Esophagus squamous epithelium (tissue), 5 donors: ENCODE measurements at places on chromosomes 11 and 22.

- H3K27ac ChIP-seq, result peak overlapping the region; percentile 100
- H3K4me1 ChIP-seq, result peaks cover 42% of the 10 kb centered on the region
- H3K27me3 ChIP-seq, result no peaks in the 10 kb centered on the region
- DNase-seq, result no peak
- H3K36me3 ChIP-seq, result no peaks in the 10 kb centered on the region
- peak overlapping the region; percentile 96 for H3K4me3 ChIP-seq
Measured at GRCh38 chr22:38205261-38206128, 3.7 kb downstream of the MAFF start.

DNA sequence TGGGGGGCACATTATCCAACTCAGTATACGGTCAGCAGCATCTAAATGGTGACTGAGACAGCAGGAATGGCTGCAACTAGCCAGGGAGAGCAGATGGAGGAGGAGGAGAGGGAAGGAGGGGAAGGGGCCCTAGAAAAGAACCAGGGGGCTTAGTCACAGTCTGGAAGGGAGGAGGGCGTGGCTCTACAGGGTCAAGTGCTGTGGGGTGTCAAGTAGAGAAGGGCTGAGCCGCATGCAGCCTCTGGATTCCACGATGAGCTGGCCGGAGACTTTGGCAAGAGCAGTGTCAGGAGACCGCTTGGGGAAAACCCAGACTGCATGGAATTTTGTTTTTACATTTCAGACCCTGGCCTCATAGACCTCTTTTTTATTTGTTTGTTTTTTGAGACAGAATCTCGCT is 25.8 kb upstream of the PPFIA1 start:
- no peak overlapping the region for H3K27ac ChIP-seq
- no peaks in the 10 kb centered on the region for H3K36me3 ChIP-seq
- no peak for DNase-seq
- H3K4me3 ChIP-seq, result no peak overlapping the region
- H3K4me1 ChIP-seq, result no peaks in the 10 kb centered on the region

GRCh38 chr11:117572671-117573070 is 224.3 kb downstream of the DSCAML1 start:
- no peak for DNase-seq
- no peaks in the 10 kb centered on the region for H3K4me1 ChIP-seq
- no peaks in the 10 kb centered on the region for H3K27me3 ChIP-seq
- H3K27ac ChIP-seq, result no peak overlapping the region
- H3K36me3 ChIP-seq, result no peaks in the 10 kb centered on the region

DNA sequence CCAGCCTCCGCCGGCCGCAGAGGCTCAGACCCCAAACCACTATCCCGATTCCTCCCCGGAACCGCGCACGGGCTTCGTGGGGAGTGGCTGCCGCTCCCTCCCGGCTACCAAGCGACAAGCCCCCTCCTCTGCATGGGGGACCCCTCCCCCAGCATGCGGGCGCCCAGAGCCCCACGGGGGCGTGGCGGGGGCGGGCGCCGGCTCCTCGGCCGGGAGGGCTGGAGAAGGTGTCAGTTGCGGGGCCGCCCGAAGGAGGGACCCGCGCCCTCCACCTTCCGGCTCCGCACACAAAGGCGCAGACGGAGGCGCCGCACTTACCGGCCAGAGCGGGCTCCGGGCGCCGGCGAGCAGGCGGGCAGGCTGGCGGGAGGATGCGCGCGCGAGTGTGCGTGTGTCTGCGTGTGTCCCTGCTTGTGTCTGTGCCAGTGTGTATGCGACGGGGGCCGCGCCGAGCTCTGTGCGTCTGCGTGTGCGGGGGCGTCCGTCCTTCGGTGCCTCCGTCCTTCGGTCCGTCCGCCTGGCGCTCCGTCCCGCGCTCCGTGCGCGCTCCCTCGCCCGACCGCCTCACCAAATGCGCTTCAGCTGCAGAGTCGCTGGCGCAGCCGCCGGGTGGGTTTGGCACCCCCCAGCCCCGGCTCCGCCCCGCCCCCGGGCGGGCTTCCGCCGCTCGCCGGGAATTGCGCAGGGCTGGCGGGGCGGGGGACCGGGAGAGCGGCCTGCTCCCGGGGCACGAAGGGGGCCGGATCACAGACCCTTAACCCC is at the start of gene PTPN5:
PTPN5 (minus strand) TSS at position 592 of the 762 bp plus-strand sequence. CDS start 19,840 bp downstream, outside the sequence.
- H3K4me1 ChIP-seq, result peaks cover 19% of the 10 kb centered on the region
- no peaks in the 10 kb centered on the region for H3K36me3 ChIP-seq

DNA sequence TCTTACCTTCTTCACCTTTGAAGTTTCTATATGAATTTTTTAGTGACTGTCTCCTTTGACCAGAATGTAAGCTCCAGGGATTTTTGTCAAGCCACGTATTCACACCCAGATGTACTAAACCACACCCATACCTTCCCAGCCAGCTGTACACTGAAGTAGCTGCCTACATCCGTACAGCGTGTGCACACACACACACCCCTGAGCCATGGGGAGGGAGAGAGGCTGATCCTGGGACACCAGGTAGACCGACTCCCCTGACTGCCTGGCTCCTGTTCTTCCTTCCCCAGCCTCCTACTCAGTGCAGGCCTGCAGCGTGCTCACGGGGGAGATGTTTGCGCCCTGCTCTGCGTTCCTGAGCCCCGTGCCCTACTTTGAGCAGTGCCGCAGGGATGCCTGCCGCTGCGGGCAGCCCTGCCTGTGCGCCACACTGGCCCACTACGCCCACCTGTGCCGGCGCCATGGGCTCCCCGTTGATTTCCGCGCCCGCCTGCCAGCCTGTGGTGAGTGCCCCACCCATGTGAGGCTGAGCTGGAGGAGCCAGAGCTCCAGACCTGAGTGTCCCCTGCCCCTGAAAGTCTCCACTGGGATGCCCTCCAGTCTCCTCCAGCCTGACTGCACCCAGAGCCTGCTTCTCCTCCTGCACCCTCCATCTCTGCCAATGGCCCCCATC is 25.9 kb downstream of the OTOG start:
- no peaks in the 10 kb centered on the region for H3K36me3 ChIP-seq
- H3K27ac ChIP-seq, result no peak overlapping the region
- no peaks in the 10 kb centered on the region for H3K27me3 ChIP-seq
- DNase-seq, result no peak
- no peak overlapping the region for H3K4me3 ChIP-seq

DNA sequence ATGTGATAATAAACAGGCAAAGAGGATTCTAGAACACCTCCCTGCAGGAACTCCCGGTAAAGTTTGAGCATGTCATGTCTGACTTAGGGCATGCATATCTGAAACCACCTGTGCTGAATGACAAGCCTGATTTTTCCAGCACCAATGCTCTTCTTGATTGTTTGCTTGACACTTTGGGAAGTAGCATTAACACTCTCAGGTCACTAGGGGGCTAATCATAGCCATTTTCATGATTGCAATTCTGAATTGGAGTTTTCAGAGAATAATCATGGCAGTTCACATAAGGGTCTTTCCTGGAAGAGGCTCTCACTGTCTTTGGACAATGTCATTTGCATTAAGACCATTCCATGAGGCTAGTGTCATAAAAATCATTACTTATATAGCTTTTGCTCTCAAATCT is 234.4 kb upstream of the MTNR1B start:
- H3K4me1 ChIP-seq, result no peaks in the 10 kb centered on the region
- no peak for DNase-seq
- H3K27me3 ChIP-seq, result no peaks in the 10 kb centered on the region
- H3K36me3 ChIP-seq, result no peaks in the 10 kb centered on the region
- H3K27ac ChIP-seq, result no peak overlapping the region
- no peak overlapping the region for H3K4me3 ChIP-seq

GRCh38 chr11:22275600-22275999 is 62.6 kb upstream of the SLC17A6 start:
- no peaks in the 10 kb centered on the region for H3K27me3 ChIP-seq
- no peaks in the 10 kb centered on the region for H3K36me3 ChIP-seq
- no peak overlapping the region for H3K27ac ChIP-seq
- H3K4me1 ChIP-seq, result no peaks in the 10 kb centered on the region

GRCh38 chr22:39349967-39350726 is at the start of gene SYNGR1:
Gene SYNGR1, plus strand, starts transcription at chr22:39349991. Its CDS starts 20 bp downstream, at chr22:39350011.
- peak within 1 kb of the TSS; percentile 82 for H3K27ac ChIP-seq
- H3K4me1 ChIP-seq, result peaks cover 64% of the 10 kb centered on the region
- no peak for DNase-seq
- no peaks in the 10 kb centered on the region for H3K36me3 ChIP-seq

DNA sequence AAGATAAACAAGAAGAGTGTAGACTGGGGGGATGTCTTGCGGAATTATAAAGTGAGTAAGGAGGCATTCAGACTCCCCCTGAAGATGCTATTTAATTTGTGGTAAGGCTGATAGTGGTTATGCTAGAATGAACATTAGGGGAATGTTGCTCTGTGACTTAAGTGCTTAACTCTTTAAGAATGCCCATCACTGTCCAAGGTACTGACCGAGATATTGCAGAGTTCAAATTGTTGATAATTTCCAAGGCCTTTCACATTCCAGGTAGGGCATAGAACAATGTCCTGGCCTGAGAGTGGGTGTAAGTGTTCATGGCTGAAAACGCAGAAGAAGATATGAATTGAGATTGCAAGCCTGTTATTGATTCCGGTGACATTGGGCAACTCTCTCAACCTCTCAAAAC is 90.3 kb upstream of the SEZ6L start:
- H3K4me1 ChIP-seq, result no peaks in the 10 kb centered on the region
- H3K36me3 ChIP-seq, result no peaks in the 10 kb centered on the region
- H3K27ac ChIP-seq, result no peak overlapping the region
- no peak for DNase-seq
- no peaks in the 10 kb centered on the region for H3K27me3 ChIP-seq
- no peak overlapping the region for H3K4me3 ChIP-seq

- no peaks in the 10 kb centered on the region for H3K36me3 ChIP-seq
- no peaks in the 10 kb centered on the region for H3K27me3 ChIP-seq
- peaks cover 15% of the 10 kb centered on the region for H3K4me1 ChIP-seq
Measured at GRCh38 chr11:47387944-47388696, 9.8 kb upstream of the SPI1 start.

GRCh38 chr22:29394931-29395581 is 6.7 kb upstream of the AP1B1 start:
- no peak for DNase-seq
- no peak overlapping the region for H3K27ac ChIP-seq
- H3K36me3 ChIP-seq, result no peaks in the 10 kb centered on the region
- no peaks in the 10 kb centered on the region for H3K4me1 ChIP-seq
- H3K27me3 ChIP-seq, result no peaks in the 10 kb centered on the region
- H3K4me3 ChIP-seq, result no peak overlapping the region

DNA sequence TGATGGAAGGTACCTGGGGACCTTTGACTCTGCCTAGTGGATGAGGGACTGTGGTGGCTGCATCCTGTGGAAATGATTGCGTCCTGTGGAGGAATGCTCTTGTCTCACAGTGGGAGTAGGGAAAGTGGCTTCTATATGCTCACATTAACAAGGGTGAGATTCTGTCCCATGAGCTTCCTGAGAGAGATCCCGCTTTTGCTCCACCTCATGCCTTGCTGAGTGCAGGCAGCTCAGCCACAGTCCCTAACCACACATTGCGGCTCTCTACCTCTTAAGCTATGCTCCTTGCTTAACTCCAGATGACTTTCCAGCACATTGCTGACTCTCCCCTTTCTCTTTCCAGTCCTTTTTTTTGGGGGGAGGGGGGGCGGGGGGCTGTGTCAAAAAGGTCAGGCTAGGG is 45.0 kb downstream of the TEAD1 start:
- DNase-seq, result no peak
- peaks cover 7% of the 10 kb centered on the region for H3K4me1 ChIP-seq
- no peaks in the 10 kb centered on the region for H3K27me3 ChIP-seq
- H3K36me3 ChIP-seq, result no peaks in the 10 kb centered on the region
- no peak overlapping the region for H3K27ac ChIP-seq
- no peak overlapping the region for H3K4me3 ChIP-seq

GRCh38 chr22:35477911-35478582 is 62.6 kb upstream of the RASD2 start:
- no peaks in the 10 kb centered on the region for H3K27me3 ChIP-seq
- H3K36me3 ChIP-seq, result no peaks in the 10 kb centered on the region
- no peak overlapping the region for H3K27ac ChIP-seq
- peaks cover 4% of the 10 kb centered on the region for H3K4me1 ChIP-seq
- H3K4me3 ChIP-seq, result no peak overlapping the region
- DNase-seq, result no peak

DNA sequence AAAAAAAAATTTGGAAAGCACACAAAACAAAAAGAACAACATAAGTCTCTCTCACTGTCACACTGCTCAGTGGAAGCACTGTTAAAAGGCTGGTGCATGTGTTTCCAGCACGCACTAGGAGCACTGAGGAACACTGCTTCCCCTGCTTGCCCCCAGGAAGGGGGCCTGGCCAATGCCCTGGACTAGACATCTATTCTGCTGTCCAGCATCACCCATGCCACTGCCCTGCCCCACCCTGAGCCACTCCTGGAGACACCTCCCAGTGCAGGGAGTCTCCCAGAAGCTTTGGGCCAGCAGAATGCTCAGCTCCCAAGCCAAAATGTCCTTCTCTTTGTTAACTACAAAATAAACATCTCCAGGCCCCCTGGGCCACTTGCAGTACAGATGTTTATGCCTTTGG is 49.7 kb upstream of the EMID1 start:
- peaks cover 16% of the 10 kb centered on the region for H3K36me3 ChIP-seq
- H3K27ac ChIP-seq, result no peak overlapping the region
- H3K4me3 ChIP-seq, result no peak overlapping the region
- peaks cover 13% of the 10 kb centered on the region for H3K4me1 ChIP-seq
- no peaks in the 10 kb centered on the region for H3K27me3 ChIP-seq

DNA sequence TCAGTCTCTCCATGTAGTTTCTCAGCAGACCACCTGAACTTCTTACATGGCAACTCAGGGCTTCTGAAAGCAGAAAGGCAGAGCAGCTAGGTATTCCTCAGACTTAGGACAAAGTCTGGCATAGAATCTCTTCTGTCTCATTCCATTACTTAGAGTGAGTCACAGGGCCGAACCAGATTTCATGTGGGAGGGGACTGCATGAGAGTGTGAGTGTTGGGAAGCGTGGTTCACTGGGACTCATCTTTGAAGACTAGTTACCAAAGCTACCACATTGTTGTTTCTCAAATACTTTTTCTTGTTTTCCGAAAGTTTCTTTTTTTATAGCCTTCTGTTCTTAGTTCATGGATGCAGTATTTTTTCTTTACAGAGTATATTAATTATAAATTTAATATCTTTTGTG is 36.1 kb upstream of the SCN3B start:
- no peaks in the 10 kb centered on the region for H3K36me3 ChIP-seq
- no peak overlapping the region for H3K4me3 ChIP-seq
- H3K4me1 ChIP-seq, result no peaks in the 10 kb centered on the region
- H3K27ac ChIP-seq, result no peak overlapping the region

DNA sequence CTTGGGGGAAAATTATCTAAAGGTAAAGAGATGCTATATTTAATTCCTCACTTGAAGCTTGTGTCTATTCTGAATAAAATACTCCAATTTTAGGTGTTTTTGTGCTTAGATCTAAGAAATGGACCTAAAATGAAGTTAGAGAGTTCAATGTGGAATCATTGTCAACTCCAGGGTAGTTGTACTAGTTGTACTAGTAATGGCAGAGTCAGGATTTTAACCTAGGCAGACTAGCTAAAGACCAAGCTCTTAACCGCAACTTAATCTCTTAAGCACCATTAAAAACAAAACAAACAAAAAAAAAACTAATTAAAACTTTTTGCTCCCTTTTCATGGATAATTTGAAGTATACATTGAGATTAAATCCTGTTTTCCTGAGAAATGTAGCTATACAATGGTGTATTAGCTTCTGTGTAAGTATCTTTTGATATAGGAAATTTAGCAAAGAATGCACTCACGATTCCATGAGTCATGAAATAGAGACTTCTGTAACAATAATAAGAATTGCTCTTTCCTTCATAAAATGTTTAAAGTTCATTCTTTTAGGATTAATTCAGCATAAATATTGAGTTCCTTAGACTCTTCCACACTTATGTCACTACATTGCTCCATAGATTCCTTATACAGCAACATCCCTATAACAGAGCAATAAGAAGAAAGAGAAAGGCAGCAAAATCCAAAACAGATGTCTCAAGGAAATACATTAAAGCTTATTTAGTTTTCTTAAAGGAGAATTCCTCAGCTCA is 26.5 kb upstream of the SOX6 start:
- H3K4me1 ChIP-seq, result no peaks in the 10 kb centered on the region
- no peak overlapping the region for H3K4me3 ChIP-seq
- no peak for DNase-seq
- H3K36me3 ChIP-seq, result no peaks in the 10 kb centered on the region
